A172 (cell line): ENCODE measurements at places on chromosomes 4 and X. TPM values are rescaled to one million over a fixed set of nuclear protein-coding genes. Genes with fewer than 3 reads are reported as not detected.
A peak's percentile ranks its signal among the peaks of the same experiment; 100 is the strongest.

DNA sequence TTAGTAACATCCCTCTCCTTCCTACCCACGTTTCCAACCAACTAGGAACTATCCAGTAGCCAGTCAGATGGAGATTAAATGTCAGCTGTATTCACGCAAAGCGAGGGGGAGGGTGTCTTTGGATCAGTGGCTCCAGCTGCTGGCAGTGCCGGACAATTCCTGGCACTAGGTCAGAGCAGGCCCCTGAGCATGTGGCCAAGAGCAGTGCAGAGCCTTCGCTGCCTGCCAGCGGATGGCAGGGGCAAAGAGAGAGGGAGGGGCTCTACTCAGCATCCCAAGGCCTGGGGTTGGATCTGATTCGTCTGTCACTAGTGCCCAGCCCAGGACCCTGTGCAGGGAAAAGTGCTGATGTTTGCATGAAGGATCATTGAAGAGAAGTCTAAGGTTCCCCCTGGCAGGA lies 28.7 kb upstream of the JAKMIP1 start:
- no peak for DNase-seq

GRCh38 chr4:129344058-129344457 lies 248.1 kb downstream of the C4orf33 start:
- peak; percentile 41 for DNase-seq

DNA sequence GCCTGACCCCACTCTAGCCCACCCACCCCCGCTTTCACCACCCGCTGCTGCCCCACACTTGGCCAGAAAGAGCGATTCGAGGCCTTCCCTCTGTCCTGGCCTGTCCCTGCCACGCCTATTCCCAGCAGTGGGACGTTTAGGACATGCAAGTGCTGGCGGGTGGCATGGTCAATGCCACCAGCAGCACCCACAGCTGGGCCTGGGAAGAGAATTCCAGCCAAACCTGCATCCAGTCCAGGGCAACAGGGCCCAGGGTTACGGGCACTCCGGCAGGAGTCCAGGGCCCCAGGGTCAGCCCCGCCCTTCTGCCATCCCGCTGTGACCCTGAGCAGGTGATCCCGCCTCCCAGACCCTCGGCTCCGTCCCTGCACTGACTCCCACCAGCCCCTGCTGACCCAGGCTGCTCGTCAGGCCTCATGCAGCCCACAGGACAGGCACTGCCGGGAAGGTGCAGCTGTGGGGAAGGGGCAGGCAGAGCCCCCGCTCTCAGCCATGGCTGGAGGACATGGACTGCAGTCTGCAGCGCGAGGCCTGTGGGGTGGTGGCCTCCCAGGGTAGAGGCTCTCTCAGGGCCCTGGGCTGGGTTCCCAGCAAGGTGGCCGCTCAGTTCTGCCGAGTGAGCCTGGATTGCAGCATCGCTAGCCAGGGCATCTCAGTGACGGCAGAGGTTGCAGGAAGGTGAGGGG lies 6.8 kb upstream of the HTRA3 start:
- no peak for DNase-seq

- DNase-seq = no peak
Observed at GRCh38 chrX:124818764-124819163, 472.4 kb downstream of the SH2D1A start.

- DNase-seq = peak; percentile 60
Observed at GRCh38 chr4:137754652-137755471, 222.6 kb upstream of the PCDH18 start.

- no peak for DNase-seq
Observed at GRCh38 chr4:4771160-4771559, 88.3 kb upstream of the MSX1 start.

DNA sequence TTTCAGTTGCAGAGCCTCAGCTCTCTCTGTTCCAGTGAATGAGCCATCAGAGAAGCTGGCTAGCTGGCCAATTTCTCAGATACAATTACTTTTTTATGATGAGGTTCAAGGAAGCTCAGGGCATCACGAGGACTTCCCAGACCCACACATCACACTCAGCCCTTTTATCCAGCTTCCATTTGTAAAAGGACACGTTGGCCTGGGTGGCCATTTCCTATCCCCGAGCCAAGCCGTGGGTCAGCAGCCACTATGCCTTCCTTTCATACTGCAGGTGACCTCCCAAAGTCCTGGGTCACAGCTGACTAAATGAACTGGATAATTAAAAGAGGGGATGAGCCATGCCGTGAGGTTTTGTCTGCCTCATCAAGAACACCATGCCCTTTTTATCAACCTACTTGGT lies 236.9 kb upstream of the PPARGC1A start:
- no peak for DNase-seq

DNA sequence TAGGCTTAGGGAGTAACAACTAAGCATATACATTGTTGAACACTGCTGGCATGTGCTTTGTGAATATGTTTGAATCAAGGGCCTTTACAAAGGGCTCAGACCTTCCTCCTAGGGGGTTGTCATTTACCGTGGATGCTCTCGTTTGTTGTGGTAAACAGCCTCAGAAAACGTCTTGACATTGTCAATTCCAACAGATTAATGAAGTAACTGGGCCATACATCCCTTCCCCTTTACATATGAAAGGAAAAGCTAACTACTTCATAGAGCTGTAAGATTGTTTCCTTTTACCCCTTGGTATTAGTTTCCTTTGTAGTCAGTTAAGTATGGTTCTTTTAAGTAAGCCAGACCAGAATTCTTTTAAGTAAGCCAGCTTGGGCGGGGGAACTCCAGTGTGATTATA lies 42.9 kb downstream of the FAT4 start:
- no peak for DNase-seq

- no peak for DNase-seq
Observed at GRCh38 chrX:4935846-4936245, 1222.4 kb upstream of the PRKX start.

SPANXN4 gene
- total RNA-seq = not detected in 2 replicates

ABLIM2 gene
- 1.3 and 5.1 TPM in 2 replicates for total RNA-seq

ADGRG2 gene
- 5.8 and 6.5 TPM in 2 replicates for total RNA-seq

TRPC3 gene
- total RNA-seq = 0.57 and 0.98 TPM in 2 replicates

HTR2C gene
- total RNA-seq = 1.5 and 2.2 TPM in 2 replicates

PRDM5 gene
- 13.1 and 14.6 TPM in 2 replicates for total RNA-seq

LUZP4 gene
- total RNA-seq = not detected in 2 replicates

TLR6 gene
- total RNA-seq = 8.1 and 11.0 TPM in 2 replicates
